ENCODE measurements at places on chromosomes 7 and 10.

GRCh38 chr10:61844116-61844822, 57.2 kb upstream of the ARID5B start:
- DNase-seq: no peak

DNA sequence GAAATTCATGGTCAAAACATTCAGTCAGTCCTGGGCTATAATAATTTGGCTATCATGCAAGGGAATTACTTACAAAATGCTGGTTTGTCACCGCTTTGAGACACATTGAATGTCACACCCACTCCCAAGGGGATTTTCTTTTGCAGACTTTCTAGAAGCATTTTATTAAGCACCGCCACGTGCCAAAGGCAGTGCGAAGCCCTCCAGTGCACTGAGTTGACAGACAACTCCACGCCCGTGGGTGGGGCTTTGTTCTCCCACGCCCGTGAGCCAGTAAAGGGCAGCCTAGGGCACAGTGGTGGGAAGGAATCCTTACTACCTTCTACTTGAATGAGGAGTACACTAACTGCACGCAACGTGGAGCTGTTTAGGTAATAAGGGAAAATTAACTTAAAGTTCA, 515.8 kb downstream of the KCNMA1 start:
- DNase-seq: no peak

- DNase-seq: no peak
Observed at GRCh38 chr7:30555525-30555924, 39.2 kb upstream of the GARS1 start.

- DNase-seq: no peak
Observed at GRCh38 chr10:12154516-12154915, 25.0 kb downstream of the SEC61A2 start.

- DNase-seq: no peak
Observed at GRCh38 chr7:143401265-143401664, 7.4 kb downstream of the EPHA1 start.

DNA sequence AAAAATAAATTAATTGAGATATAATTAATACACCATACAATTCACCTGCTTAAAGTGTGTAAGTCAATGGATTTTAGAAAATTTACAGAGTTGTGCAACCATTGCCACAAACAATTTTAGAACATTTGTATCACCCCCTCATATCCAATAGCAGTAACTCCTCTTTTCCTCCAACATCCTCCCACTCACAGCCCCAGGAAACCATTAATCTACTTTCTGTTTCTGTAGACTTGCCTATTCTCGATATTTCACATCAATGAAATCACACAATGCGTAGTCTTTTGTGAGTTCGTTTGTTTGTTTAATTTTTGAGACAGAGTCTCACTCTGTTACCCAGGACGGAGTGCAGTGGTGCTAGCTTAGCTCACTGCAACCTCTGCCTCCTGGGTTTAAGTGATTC, 13.7 kb upstream of the HERC4 start:
- DNase-seq: no peak

- no peak for DNase-seq
Observed at GRCh38 chr7:128090492-128090891, 59.3 kb upstream of the LRRC4 start.

DNA sequence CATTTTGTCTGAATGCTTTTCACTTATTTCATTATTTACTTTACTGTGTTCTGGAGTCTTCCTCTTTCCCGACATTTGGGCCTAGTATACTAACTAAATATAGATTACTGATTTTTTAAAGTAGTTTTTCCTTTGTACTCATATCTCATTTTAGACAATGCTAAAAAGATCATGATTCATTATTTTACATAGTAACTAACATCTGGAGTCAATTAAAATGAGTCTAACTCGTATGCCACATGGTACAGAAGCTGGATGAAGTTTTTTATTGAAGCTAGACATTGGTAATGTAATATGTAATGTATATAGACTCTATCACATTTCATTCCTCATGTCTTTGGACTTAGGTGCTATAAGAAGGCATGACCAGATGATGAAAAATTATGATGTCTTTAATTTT, 156.3 kb upstream of the HGF start:
- DNase-seq: no peak

- no peak for DNase-seq
Observed at GRCh38 chr7:111785076-111785475, 222.8 kb upstream of the IMMP2L start.

DNA sequence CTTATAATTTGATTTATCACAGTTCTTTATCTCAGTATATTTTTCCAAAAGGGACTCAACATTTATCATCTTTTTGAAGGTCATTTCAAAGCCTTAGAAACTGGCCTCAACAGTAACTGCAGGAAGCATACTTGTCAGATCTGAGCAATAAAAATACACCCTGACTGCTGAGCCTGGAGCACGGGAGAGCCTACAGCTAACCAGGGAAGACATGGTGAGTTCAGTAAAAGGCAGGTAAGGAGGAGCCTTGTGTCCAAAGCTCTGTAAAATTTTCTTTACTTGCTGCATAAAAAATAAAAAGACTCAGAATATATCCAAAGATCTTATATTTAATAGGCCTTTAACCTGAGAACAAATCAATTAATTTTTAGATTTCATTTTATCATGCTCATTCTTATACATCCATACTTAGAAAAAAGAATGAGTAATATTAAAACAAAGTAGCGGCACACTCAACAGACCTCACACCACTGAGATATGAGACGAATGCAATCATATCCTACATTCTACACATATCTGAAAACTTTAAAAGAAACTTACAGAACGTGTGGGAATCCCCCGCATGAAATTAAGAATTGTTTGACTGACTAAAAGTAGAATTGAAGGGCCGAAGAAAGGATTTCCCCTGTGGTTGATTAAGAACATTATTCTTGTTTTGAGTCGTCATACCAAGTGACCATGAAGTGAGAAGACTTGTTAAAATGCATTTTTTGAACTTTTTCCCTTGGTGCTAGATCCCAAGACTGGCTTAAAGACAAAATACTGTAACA, 296.4 kb upstream of the MKLN1 start:
- no peak for DNase-seq

DNA sequence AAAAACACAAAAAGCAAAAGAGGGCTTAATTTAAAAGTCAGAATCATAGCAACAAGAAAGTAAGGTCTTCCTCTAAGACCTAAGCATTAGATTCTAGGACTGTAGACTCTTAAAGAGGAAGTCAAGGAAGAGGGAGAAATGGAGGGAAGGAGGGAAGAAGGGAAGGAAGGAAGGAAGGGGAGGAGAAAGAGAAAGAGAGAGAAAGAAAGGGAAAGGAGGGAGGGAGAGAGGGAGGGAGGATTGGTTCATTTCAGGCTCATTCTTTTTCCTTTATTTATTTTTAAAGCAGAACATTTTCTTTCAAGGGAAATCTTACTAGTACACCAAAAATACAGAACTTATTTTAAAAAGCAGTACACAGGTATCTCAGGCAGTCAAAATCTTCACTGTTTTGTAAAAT, 81.1 kb downstream of the DLG5 start:
- DNase-seq: no peak

DNA sequence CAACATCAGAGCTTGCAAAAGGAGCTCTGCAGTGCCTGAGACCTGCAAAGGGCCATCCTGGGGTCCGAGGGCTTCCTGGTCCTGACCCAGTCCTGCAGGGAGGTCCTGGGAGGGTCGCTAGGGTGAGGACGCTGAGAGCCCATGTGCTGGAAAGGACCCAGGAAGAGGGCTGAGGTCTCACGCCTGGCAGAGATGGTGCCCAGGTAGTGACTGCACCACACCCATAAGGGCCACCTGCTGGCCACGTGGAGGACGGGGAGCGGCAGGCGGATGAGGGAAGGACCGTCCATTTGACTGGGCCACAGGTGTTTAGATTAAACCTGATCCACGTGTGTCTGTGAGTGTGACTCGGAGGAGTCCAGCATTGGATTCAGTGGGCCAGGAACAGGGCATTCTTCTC, 392.8 kb downstream of the DNAJB6 start:
- no peak for DNase-seq

DNA sequence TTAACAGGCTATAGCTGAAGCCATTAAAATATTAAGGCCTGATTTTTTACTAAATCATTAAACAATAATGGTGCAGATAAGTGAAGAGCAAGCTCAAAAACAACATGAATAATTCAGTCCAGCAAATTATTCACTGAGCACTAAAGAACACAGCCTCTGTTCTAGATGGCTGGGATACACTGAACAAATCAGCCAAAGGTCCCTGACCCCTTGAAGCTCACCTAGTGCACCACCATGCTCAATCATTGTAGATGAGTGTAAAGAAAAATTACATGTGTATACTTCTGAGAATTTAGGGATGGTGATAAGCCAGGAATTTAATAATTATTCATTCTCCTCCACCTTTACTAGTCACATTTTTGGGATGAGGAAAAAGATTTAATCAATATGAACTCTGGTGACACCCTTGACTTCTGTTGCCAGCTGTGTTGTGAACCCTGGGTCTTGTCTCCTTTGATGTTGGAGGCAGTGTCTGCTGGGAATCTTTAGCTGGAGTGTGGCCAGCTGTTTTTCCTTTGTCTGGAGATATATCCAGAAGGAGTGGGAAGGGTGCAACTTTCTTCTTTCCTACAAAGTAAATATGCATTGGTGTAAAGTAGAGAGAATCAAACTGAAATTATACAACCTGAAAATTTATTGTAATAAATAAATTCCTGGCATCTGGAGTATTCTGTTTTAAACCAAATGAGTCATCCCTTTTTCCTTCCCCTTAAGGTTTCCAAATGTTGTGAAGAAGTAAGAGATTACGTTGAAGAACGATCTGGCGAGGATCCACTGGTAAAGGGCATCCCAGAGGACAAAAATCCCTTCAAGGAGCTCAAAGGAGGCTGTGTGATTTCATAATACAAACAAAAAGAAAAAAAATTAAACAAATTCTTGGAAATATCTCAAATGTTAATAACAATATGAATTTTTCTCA, 4.0 kb downstream of the GNGT1 start:
- DNase-seq: peak; percentile 50

- no peak for DNase-seq
Observed at GRCh38 chr10:48681740-48682139, 2.9 kb upstream of the WDFY4 start.

- DNase-seq: no peak
Observed at GRCh38 chr7:70592171-70592570, 539.8 kb upstream of the GALNT17 start.

DNA sequence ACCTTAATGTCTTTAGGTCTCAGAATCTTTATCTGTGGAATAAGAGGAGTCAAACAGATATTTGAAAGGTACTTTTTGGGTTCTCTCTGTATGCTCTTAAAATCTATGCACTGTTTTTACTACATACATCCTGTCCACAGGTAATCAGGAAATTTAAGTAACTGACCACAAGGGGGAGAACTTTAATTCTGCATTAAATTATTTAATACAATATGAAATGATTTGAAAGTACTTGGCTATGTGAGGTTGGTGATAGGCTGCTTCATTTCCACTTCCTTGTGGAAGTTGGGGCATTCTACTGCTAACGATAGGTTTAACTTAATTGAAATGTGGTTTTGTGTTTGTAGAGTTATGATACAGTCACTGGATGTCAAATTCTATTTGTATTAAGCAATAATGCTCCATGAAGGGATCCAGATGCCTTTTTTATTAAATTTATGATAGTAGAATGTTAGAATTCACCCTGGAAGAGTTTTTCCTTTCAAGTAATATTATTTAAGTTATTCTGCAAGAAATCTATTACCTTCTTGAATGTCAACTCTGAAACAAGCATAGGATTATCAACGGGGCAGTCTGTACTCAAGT, 6.0 kb downstream of the TEX47 start:
- DNase-seq: no peak

- peak; percentile 14 for DNase-seq
Observed at GRCh38 chr10:13593535-13593934, 6.8 kb downstream of the PRPF18 start.

- no peak for DNase-seq
Observed at GRCh38 chr10:17682236-17682946, 38.4 kb downstream of the STAM start.

DNA sequence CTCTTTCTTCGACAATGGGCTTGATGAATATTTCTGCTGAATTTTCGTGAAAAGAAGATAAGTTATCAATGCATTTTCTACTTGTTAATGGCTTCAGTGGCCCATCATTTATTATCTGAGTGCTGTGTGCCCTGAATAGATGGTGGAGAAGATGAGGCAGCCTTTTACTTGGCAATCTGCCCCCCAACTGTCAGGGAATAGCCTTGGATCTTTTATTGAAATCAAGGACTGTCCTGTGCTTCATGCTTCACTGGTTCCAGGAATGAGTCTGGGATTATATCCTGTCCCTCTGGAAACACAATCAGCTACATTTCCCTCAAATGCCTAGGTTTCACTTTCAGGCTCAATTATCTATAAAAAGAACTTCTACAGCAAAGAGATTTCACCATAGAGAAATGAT, 75.9 kb upstream of the NXPH1 start:
- DNase-seq: no peak

- no peak for DNase-seq
Observed at GRCh38 chr7:128904381-128905197, 5.9 kb downstream of the KCP start.

Data from BJ (cell line).